ENCODE measurements at places on chromosomes 12 and 14.

GRCh38 chr12:72602581-72602980 lies 330.4 kb downstream of the TRHDE start:
- DNase-seq: no peak

DNA sequence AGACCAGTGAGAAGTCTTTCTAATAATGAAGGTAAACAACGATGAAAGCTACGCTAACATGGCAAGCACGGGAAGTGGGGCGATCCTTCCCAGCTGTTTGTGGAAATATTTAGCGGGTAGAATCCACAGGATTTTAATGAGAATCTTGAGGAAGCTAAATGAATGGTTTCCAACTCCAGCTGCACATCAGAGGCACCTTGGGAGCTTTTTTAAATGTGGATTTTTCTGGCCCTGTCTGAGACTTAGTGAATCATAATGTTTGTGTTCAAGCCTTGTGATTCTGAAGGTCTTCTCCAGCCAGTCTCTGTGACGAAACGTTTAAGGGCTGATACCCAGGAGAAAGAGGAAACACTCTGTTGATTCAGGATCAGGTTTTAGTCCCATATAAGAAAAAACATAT lies 169.8 kb downstream of the CAPZA3 start:
- no peak for DNase-seq

DNA sequence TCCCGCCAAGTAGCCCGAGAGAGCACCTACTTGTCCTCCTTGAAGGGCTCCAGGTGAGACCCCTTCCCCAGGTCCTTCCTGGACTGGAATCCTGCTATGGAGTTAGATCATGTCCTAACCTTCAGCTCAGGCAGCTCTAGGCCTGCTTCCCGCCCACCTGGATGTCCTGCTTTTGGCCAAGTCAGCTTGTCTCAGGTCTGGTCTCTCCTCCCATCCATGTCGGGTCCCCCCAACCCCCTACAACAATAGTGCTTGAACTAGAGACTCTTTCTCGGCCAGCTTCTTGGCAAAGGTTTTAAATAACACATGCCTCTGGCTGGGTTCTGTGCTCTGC lies 3.6 kb downstream of the NAB2 start:
- DNase-seq: no peak

- no peak for DNase-seq
Observed at GRCh38 chr12:66032739-66033138, 97.8 kb downstream of the LLPH start.

- no peak for DNase-seq
Observed at GRCh38 chr14:78130356-78130755, 39.8 kb upstream of the NRXN3 start.

GRCh38 chr12:21906919-21907493 lies 34.2 kb downstream of the ABCC9 start:
- DNase-seq: no peak

DNA sequence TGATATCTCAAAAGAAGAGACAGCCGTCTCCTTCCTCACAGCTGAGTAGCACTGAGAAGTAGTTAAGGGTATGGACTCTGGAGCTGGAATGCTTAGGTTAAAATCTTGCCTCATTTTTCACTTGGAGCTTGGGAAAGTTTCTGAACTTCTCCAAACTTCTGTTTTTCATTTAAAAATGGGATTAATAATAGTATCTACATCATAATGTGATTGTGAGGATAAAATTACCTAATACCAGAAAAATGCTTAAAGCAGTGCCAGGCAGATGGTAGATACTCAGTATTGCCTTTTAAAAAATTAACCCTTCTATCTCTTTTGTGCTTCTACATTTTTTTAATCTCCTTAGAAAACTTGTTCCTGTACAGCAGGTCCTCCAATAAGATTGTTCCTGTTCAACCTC lies 63.1 kb downstream of the A2M start:
- DNase-seq: no peak

DNA sequence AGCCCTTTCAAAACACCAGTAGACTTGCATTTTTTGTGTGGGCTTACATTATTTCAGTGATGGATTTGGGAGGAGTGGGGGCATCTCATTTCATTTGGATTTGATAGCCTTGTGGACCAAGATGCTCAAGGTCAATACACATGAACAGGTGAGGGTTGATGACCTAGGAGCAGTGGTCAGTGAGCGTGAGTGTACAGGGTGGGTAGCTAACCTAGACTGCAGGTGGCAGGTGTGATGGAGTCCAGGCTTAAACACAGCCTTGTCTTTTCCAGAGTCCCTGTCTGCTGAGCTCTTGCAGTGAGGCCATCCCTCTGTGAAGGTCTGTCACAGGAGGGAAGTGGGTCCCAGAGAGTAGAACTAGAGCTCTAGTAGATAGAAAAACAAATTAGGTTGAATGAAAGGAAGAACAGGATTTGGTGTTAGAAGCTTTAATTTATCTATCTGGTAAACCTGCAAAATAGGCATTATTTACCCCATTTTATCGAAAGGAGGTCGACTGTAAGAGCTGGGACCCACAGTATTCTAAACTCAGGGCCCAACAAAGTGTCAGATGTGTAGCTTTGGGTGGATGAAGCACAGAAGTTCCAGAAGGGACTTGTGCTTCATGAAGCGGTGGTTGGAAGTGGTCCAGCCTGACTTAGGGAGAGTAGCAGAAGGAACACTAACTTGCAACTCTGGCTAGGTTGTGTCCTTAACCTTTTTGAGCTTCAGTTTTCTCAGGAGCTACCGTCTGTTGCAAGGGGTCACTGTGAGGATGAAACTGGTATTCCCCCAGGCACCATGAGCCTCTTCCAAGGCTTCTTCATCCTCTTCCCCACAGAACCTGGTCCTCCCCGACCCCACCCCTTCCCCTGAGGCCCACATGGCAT lies 18.2 kb downstream of the RPS6KL1 start:
- no peak for DNase-seq
